ENCODE measurements at places on chromosomes 7 and 10.

GRCh38 chr10:110285501-110285900 is 19.2 kb downstream of the SMNDC1 start:
- DNase-seq: no peak

DNA sequence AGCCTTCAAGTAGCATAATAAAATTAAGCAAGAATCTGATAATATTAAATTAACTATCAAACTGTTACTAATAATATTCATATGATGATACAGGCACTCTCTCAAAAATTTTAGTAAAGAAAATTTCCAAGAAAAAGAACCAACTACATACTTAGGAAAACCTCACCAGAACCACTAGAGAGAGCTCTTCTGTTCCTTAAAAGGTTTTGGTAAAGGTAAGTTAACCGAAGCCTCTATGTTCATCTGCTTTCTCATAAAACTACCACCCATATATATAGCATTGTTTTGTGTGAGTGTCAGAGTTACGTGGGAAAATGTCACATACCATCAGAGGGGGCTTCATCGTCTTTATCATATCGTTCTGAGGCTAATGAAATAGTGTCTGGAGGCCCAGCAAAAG is 20.7 kb downstream of the SKAP2 start:
- no peak for DNase-seq

GRCh38 chr10:65396997-65397396 is 1528.8 kb upstream of the LRRTM3 start:
- no peak for DNase-seq

DNA sequence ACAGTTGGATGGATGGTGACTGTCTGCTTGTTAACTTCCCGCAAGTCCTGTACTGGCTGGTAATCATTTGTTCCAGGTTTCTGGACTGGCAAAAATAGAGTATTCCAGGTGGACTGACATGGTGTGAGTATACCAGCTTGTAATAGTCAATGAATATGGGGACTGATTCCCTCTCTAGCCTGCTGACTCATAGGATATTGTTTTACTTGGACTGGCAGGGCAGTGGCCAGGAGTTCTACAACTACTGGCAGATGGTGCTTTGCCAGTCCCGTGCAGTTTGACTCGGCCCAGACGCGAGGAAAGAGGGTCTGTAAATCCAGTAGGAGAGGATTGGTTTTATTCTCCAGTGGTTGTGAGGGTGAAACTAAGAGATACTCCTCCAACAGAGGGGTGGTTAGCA is 78.0 kb downstream of the PRR15 start:
- no peak for DNase-seq

GRCh38 chr10:83935911-83936310 is 203.4 kb upstream of the GHITM start:
- DNase-seq: no peak

GRCh38 chr7:110337646-110338045 is 753.3 kb upstream of the LRRN3 start:
- no peak for DNase-seq

GRCh38 chr10:17865351-17865750 is 56.2 kb downstream of the MRC1 start:
- no peak for DNase-seq

All from brain pericyte (primary cell).